Cardiac fibroblast (primary cell): ENCODE measurements at places on chromosomes 13 and 19.
A peak's percentile ranks its signal among the peaks of the same experiment; 100 is the strongest.

- no peak for DNase-seq
Measured at GRCh38 chr19:42282819-42283187, 13.8 kb downstream of the CIC start.

DNA sequence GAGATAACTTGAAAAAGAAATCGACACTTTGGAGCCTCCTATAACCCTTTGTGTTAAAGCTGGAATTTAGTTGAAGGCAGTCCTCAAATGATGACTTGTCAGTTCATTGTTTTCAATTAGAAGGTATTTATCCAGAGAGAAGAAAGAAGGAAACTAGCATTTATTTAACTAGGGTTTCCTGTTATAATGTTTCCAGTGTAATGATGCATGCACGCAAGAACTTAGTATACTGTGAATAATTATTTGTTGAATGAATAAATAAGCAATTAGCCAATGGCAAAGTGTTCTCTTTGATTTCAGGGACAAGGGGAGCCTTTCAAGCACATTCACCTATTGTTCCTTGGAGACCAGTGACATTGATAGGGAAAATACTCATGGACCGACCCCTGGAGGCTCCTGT lies 307.4 kb downstream of the KLF5 start:
- no peak for DNase-seq

GRCh38 chr19:48997972-48998371 lies 4.3 kb downstream of the RUVBL2 start:
- DNase-seq = peak; percentile 64

DNA sequence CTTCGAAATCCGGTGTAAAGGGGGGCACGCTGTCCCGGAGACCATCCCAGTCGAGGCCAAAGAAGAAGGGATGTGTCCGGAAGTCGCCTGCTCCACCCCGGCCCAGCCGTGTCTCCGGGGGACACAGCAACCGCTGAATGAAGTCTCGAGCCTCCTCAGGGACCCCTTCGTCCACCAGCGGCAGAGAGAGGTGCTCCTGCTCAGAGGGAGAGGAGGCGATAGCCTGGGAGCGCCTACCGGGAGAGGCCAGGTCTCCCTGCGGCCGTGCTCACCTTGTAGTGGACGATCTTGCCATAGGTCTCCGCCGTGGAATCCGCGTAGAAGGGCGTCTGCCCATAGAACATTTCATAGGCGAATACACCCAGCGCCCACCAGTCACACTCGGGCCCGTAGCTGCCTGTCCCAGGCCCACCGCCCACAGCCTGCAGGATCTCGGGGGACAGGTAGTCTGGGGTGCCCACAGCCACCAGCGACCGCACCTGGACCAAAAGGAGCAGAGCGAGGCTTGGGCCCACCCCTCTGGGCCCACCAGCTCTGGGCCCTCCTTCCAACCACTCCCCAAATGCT lies 4.8 kb downstream of the DMPK start:
- no peak for DNase-seq

DNA sequence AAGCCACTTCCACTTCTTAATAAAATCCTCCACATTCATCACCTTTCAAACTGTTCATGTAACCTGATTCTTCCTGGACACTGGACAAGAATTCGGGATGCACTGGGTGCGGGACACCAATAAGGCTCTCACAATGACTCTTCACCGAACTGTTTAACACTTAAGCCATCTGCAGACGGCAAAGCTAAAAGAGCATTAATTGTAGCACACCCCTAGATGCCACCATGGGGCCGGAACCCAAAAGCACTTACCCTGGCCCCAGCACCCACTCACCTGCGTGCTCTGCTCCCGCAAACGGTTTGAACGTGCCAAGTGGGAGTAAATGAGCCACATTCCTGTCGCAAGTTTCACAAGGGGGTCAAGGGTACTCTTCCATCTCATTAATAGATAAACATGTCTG lies 254.3 kb upstream of the PRR20A start:
- no peak for DNase-seq

GRCh38 chr13:110319774-110320509 lies 12.9 kb downstream of the COL4A2 start:
- DNase-seq = peak; percentile 86

DNA sequence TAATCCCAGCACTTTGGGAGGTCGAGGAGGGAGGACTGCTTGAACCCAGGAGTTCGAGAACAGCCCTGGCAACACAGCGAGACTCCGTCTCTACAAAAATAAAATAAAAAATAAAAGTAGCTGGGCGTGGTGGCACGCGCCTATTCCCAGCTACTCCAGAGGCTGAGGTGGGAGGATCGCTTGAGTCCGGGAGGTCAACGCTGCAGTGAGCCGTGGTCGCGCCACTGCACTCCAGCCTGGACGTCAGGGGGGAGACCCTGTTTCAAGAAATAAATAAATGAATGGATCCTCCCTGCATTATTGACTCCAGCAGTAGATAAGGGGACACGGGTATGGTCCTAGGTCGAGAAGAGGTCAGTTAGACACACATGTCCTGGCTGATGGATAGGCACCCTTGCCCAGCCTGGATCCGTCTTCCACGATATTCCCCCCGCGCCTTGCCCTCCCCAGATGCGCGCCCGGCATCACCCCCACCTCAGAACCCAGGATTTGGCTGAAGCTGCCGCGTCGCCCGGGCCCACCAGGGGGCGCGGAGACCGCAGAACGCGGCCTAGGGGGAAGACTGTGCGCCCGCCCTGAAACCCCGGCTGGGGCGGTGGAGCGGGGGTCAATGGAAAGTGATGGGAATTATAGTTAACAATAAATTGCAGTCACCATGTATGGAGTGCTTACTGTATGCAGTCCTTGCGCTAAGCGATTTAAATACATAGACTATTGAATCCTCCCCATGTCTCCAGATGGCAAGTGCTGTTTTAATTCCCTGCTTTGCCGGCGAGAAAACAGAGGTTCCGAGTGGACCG lies 2.1 kb upstream of the HOOK2 start:
- peak; percentile 82 for DNase-seq

DNA sequence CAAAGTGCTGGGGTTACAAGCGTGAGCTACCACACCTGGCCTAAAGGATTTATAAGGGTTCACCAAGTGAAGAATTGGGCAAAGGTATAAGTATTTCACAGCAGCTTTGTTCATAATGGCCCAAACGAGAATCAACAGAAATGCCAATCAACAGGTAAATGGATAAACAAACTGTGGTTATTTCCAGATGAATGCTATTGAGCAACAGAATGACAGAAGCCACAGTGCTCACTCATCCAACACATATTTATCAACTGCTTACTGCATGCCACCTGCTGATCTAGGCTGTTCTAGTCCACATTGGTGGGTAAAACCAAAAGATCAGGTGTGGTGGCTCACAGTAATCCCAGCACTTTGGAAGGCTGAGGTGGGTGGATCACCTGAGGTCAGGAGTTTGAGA lies 27.7 kb downstream of the CACNA1A start:
- DNase-seq = no peak

DNA sequence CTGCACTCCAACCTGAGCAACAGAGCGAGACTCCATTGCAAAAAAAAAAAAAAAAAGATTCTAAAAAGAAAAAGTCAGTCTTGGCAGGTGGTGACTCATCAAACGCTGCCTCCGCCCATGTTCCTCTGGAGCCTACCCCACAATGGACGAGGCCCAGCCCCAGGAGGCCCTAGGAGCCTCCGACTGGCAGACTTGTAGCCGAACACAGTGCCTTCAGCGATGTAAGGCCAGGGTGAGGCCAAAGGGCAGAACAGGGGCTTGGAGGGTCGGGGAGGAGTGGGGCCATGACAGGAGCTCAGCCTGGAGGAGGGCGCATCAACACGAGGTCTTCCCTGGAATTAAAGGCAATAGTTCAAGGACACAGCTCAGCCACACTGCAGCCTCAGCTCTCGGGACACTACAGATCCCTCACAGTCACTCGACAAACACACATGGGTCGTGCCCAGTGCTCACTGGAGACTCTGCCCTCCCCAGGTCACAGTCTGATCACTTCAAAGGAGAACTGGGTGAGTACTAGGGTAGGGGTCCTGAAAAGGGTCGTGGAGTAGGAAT lies 5.1 kb downstream of the USE1 start:
- DNase-seq = peak; percentile 90
